ENCODE measurements at places on chromosomes 7 and 10.

GRCh38 chr7:100124301-100125230, 2.2 kb upstream of the MBLAC1 start:
- no peak for DNase-seq

DNA sequence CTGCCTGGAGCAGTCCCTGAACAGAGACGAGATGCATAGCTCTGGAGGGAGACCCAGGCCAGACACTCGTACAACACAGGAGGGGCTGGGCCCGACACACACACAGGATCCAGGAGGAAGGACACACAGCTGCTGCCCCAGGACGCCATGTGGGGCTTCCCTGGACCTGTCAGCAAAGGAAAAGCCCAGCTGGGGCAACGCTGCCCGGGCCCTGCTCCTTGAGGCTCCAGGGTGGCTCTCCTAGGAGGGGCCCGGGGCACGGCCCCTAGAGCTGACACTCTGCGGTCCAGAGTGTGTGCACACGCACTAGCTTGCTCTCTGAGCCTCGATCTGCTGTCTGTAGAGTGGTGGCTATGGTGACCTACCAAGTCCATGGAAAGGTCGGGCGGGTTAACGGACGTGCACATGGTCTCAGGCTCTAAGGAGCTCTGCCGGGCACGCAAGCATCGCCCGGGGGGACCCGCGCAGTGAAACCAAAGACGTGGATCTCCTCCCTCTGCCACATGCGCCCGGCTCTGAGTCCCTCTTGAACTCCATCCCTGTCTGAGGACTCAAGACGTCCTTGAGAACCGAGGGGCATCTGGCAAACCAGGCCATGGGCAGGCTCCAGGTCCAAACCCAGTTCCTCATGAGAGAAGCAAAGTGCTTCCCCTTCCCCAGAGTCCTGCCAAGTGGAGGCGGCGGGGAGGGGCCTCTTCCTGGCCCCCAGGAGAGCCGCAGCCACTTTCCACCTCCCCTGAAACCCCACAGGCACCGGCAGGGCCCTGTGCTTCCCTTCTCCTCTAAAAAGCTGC, 279.0 kb downstream of the ELFN1 start:
- no peak for DNase-seq

DNA sequence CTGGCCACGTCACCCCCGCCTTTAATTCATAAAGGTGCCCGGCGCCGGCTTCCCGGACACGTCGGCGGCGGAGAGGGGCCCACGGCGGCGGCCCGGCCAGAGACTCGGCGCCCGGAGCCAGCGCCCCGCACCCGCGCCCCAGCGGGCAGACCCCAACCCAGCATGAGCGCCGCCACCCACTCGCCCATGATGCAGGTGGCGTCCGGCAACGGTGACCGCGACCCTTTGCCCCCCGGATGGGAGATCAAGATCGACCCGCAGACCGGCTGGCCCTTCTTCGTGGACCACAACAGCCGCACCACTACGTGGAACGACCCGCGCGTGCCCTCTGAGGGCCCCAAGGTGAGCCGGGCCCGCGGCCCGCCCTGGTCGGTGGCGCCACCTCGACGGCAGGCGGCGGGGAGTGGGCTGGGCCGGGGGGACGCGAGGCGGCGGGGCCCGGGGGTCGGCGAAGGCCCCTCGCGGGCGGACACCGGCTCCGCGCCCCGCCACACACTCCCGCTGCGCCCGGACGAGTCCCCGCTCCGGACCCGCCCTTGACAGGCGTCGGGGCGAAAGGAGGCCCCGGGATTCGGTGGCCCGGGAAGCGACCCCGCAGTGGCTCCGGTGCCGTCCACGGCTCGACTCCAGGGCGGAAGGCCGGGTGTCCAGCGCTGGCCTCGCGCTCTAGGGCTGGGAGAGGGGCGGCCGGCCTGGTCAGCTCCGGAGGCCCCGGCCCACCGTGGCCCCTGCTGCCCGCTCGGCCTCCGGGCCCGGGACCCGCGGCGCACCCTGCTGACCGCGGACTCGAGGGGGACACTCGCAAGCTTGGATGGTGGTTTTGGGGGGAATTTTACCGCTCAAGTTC, 557 bp downstream of the BAG3 start:
- peak; percentile 31 for DNase-seq

GRCh38 chr7:84536271-84536870, 341.8 kb upstream of the SEMA3A start:
- DNase-seq: no peak

DNA sequence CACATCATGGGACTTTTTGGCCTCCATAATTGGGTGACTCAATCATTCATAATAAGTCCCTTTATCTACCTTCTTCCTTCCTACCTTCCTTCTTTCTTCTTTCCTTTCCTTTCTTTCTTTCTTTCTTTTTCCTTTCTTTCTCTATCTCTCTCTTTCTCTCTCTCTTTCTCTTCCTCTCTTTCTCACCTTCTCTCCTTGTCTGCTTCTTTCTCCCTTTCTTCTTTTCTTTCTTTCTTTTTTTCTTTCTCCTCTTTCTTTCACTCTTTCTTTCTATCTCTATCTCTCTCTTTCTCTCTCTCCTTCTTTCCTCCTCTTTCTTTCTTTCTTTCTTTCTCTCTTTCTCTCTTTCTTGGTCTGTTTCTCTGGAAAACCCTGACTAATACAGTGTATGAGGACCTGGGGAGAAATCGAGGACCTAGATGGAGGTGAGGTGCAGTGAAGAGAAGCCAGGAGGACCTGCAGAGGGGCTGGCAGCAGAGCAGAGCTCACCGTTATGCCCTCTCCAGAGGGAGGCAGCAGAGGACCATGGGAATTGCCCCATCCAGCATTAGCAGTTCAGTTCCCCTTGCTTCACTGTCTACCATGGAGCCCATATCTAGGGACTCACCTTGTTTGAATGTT, 52.7 kb upstream of the BTRC start:
- DNase-seq: peak; percentile 72

DNA sequence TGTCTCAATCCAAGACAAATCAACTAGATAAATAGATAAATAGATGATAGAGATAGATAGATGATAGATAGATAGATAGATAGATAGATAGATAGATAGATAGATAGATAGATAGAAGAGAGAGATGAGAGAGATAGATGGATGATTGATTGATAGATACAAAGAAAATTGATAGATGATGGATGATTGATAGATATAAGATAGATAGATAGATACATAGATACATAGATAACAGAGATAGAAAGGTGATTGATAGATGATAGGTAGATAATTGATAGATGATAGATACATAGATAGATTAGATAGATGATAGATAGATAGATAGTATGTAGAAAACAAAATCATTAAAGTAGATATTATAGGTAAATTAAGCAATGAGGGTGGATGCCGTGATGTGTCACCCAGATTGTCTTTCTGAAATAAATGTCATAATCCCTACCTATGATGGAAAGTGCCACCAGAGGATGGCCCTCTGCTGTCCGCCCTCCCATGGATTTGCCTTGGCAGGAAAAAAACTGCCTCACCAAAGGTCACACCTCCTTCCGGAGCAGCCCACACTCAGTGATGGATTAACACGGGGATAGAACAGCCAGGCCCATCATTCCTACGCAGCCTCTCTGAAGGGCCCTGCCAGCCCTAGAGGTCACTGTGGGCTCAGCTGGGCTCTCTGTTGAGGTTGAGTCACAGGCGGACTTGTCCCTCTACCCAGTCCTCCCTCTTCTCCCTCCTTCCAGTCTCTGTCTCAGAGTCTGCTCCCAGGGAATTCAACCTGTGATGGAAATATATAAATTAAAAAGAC, 50.8 kb downstream of the KCNH2 start:
- DNase-seq: no peak

DNA sequence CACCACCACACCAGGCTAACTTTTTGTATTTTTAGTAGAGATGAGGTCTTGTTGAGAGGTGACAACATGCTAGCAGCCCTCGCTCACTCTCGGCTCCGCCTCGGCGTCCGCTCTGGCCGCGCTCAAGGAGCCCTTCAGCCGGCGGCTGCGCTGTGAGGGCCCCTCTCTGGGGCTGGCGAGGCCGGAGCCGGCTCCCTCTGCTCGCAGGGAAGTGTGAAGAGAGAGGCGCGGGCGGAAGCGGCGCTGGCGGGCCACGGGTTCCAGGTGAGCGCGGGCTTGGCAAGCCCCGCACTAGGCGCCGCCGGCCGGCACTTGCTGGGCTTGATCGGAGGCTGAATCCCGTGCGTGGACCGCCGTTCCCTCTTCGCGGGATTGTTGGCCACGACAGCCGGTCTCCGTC, 83.0 kb downstream of the EEPD1 start:
- DNase-seq: no peak

DNA sequence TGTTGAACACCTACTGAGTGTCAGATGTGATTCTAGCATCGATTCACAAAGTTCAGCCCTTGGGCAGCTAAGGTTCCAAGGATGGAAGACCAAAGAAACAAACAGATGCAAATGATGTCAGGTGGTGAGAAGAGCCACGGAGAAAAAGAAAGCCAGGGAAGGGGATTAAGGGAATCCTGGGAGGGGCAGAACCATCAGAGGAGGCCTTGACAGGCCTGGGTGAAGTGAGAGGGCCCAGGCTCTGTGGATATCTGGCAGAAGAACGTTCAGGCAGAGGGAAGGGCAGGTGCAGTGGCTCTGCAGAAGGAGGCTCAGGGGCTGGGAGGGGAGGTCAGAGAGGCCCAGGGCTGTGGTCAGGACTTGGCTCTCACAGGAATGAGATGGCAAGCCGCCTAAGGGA, 90.4 kb downstream of the C10orf105 start:
- no peak for DNase-seq

DNA sequence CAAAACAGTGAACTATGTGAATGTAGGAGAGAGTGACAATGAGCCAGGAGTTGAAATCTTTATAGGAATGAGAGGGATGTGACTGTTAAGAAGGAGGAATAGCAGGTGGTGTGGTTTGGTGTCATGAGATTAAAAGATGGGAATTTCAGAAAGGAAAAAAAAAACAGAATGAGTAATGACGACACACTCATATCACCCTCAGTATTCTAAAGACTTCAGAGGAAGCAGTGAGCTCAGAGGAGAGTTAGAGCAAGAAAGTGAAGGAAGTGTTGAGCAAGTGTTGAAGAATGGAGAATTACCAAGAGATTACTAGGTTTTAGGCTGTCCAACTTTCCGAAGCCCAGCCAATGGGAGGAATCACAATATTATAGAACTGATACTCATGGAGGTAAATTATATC, 220.5 kb upstream of the HGF start:
- DNase-seq: peak; percentile 48

GRCh38 chr10:69276503-69276902, 1.8 kb upstream of the HK1 start:
- DNase-seq: no peak

GRCh38 chr7:66769833-66770512, 29.4 kb downstream of the RABGEF1 start:
- DNase-seq: no peak

GRCh38 chr10:98525969-98526368, 79.2 kb upstream of the HPS1 start:
- no peak for DNase-seq

DNA sequence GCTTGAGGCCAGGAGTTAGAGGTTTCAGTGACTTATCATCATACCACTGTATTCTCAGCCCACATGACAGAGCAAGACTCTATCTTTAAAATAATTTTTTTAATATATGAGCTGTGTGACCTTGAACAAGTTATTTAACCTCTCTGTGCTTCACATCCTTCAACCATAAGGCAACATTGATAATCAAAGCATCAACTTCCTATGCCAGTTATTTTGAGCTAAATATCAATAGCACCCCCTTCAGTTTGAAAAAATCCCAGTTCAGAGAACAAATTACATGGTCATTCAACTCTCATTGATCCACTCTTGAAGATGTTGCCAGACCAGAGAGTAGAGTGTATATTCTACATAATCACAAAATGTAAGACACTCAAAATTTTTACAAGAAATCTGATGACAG, 53.0 kb downstream of the ASNS start:
- DNase-seq: peak; percentile 24

- no peak for DNase-seq
These were observed 27.2 kb upstream of the ATP6V0A4 start for GRCh38 chr7:138825049-138825721.

GRCh38 chr7:107615910-107616680, 36.0 kb downstream of the BCAP29 start:
- DNase-seq: no peak

All from NB4 (cell line).